Upper lobe of right lung (tissue), 1 donor: ENCODE measurements at places on chromosomes 12 and 14. TPM values are rescaled to one million over a fixed set of nuclear protein-coding genes. Genes with fewer than 3 reads are reported as not detected.

GRCh38 chr12:8667270-8667669 lies 4.6 kb upstream of the MFAP5 start:
- DNase-seq: no peak

DNA sequence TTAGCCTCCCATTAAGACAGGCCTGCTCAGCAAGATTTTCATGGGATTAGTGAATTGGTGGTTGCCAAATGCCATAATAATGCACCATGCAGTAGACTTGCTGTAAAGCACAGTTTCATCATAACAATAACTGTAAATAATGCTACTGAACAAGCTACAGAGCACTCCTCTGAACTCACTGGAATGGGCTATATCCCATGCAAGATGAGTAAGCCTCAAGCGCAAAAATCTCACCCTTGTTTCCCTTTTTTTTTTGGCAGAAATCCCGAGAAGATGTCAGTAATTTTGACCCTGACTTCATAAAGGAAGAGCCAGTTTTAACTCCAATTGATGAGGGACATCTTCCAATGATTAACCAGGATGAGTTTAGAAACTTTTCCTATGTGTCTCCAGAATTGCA lies 145.9 kb upstream of the HIF1A start:
- no peak for DNase-seq

DNA sequence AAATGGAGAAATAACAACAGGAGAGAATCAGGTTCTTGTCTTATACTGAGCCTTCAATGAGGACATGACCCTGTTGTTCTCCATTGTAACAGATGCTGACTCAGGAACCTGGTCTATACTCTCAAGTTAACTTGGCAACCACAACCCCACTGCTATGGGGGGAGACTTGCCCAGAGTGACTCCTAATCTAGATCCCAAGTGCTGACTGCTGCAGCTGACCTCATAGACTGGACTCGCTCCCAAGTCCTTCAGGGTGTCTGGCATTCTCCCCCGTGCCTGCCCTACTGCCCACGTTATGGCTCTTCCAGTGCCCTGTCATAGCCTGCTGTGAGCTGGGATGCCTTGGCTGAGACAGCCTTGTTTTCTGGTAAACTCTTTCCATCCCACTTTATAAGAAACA lies 37.1 kb downstream of the NID2 start:
- DNase-seq: no peak

GRCh38 chr12:104793285-104793684 lies 164.8 kb downstream of the SLC41A2 start:
- DNase-seq: no peak

DNA sequence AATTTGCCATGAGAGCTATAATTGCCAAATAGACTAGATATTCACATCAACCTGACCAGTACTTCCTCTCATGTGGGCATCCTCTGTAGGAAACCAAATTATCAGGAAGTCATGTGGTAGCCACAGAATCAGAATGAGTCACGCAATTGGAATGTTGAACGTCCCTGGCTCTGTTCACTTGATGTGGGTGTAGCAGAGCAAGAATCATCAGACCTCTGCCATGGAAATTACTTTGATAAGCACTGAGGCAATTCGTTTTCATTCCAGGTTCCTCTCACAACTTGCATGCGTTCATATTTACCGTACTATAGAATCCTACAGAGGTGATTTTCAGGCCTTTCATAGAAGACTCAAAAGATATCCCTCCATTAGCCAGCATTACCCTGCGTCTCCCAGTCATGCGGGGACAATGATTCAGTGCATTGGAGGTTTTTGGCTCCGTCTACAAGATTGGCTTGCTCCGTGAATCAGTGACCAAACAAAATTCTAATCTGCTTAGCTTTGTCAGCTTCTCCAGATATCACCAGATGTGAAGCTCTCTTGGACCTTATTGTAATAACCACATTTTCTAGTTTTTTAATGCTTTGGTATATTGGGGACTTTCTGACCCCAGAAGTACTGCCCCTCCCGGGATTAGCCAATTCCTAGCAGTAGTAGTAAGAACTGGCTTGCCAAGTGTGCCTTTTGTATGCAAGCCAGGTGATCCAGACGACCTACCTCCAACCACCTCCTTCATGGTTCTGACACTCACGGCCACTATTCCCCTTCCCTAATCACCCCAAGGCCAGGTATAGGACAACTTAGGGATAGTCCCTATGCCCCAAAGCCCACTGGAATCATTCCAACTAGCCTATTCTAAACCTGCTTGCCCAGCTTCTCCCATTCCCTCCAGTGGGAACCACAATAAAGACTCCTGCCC lies 133.4 kb downstream of the KICS2 start:
- DNase-seq: no peak

DNA sequence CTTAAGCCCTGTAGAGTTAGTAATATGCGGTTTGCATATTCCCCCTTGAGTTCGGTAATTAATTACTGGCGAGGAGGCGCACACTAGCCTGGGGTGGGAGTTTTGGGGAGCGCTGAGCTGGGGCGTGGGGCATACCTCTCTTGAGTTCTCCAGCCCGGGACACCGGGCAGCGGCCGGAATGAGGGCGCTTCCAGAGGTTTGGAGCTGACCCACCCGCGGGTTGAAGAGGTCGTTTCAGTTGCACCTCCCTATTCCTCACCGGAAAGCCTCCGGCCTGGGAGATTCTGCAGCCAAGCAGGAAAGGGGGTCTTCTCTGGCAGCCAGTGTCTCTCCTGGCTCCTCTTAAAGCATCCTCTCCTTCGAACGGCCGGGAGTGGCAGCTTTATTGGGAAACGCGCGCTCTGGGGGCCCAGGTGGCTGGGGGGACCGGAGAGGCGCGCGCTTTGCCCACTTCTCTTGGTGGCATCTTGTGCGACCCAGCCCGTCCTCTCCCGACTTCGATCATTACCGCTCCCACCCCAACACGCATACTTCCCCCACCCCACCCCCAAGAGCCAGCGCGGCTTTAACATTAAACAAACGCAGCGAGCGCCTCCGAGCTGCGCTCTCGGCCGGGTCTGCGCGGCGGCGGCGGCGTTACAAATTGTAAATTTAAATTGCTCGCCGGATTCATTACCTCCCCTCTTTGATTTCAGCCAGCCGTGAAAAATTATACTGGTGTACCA lies 3.9 kb upstream of the LHX5 start:
- DNase-seq: no peak

DNA sequence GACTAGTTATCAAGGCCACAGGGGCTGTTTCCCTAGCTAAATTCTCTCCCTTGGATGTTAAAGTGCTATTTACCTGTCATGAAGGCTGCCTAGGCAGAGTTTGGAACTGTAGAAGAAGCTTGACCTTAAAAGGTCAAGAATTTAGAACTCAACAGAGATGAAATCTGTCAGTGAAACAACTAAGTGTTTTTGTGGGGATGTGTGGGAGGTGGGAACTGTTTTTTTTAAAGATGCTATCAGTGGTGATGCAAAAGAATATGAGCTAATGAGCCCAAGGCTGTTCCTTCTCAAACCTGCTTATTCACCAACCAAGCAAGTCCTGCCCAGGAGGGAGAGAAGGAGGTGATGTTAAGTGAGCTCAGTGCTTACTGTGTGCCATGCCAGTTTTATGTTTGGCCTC lies 40.8 kb upstream of the POC1B start:
- no peak for DNase-seq

DNA sequence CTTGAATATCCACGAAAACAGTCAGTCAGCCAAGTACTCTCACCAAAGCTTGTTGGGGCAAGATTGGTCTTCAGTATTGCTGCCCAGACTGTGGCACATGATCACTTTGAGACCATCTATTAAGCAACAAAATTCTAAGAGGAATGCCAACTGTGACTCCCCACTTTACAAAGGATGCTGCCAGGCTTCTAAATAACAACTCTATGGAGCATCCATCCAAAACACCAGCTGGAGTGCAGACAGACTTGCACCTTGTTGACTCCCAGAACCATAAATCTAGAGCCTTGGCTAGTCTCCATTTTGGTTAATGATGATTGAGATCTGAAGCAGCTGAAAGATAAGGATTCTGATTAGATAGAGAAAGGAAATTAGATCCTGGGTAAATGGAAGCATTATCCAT lies 132.8 kb downstream of the DIO2 start:
- DNase-seq: no peak

GRCh38 chr12:116498471-116498870 lies 60.7 kb upstream of the MAP1LC3B2 start:
- no peak for DNase-seq

GRCh38 chr14:36617824-36618223 lies 35.4 kb upstream of the NKX2-8 start:
- no peak for DNase-seq

- DNase-seq: no peak
Observed at GRCh38 chr12:101607894-101608293, 13.1 kb downstream of the MYBPC1 start.

DNA sequence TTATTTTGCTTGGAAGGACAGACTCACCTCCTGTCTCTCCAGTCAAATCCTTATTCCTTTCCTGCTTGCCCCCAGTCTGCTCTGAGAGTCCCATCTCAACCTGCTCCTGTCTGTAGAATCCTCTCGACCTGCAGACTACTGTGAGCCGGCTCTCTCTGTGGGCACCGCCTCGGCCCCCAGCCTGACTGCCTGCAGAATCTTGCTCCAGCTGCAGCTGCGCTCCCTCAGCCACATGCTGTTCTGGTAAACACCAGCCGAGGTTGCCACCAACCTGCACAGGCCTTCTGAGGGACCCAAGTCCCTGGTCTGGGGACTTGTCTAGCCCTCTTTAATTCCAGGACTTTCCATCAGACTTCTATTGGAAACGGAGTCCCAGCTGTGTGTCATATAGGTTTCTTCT lies 44.8 kb upstream of the PRMT8 start:
- DNase-seq: no peak

The PNN gene
- total RNA-seq: 39.9 TPM

The TAS2R8 gene
- total RNA-seq: not detected

The CD27 gene
- 1.5 TPM for total RNA-seq

The FRMD6 gene
- 13.2 TPM for total RNA-seq

The EPYC gene
- not detected for total RNA-seq

The WNT1 gene
- not detected for total RNA-seq

The ERP27 gene
- 9.7 TPM for total RNA-seq
